Kidney capillary endothelial cell (primary cell): ENCODE measurements at places on chromosomes 5 and 9.
A peak's percentile ranks its signal among the peaks of the same experiment; 100 is the strongest.

DNA sequence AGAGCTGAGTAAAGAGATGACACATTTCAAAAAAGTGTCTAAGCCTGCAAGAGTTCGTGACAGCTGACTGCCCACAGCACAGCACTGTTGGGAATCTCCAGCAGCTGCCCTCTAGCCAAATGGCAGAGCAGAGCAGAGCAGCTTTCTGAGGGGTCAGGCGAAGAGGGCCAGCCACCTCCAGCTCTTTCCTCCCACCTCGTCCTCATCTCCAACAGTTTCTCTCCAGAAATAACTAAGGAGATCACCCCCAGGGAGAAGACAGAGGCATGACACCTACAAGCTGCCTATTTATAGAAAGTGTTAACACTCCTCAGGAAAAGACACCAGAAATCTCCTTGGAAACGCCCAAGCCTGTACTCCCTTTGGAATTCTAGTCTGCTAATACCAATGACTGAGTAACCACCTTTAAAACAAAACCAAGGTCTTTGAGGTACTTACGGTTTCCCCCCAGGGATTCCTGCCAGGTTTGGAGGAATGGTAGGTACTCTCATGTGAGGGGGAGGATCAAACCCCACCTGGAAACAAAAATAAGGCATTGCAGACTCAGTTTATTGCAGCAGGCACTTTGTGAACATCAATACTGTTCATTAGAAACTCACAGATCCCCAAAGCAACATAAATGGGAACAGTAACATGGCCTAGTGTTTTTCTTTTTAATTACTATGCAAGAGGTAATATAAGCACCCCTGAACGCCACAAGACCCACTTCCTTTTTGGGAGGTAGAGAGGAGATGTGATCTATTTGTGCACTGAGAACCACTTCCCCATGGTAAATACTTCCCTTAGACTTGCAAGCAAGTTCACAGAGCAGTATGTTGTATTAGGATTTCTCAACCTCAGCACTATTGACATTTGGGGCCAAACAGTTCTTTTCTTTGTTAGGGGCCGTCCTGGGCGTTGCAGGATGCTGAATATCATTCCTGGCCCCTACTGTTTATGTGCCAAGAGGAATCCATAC, 79.3 kb downstream of the TLE1 start:
- DNase-seq: no peak

GRCh38 chr5:158940977-158941376, 158.7 kb downstream of the EBF1 start:
- DNase-seq: no peak

- no peak for DNase-seq
Observed at GRCh38 chr9:123753016-123753415, 176.9 kb downstream of the DENND1A start.

DNA sequence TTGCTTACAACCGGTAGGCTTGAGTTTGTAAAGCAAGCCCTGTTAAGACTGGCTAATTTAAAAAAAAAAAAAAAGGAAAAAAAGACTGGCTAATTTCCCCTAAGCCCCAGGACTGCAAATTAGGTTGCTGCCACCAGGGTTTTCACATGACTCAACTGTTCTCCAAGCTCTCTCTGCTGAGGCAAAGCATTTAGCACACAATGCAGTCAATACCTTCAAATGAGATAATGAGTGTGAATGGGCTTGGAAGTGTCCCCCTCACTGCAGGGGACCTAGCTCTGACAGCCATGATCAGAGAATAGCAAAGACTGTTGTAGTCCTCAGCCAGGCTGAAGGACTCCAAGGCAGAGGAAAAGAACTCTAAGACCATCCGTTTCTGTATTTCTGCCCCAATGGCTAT, 42.8 kb upstream of the ZSWIM6 start:
- DNase-seq: no peak

DNA sequence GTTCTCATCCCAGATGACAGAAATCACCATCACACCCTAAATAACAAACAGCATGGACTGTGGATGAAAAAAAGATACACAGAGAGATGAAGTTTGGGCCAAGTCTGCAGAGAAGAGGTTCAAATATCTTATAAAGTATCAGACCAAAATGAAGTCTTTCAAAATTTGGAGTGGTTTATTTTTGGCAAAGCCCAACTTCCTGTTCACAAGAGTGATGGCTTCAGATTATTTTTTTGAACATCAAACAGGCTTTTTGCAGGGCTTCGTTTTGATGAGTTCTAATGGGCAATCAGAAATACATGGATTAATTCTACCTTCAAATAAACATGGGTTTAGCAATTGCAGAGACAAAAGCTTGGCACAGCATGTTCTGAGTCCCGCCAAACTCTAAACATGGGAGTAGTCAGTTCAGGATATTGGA, 378.2 kb upstream of the RPS23 start:
- DNase-seq: no peak

DNA sequence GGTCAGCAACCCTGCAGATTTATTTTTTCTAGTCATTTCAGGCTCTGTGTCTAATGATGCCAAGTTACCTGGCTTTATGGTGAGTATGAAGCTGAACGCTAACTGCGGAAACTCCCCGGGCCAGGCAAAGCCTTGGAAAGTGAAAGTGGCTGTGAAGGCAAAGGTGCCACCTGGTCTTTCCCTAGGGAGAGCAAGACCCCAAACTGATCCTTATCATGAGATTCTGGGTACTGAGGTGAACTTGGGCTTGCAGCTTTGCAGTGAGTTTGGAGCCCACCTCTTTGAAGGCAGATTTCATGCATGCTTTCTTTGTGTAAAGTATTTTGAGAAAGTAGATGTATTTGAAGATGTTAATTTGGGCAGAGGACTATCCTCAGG, 63.3 kb downstream of the CARTPT start:
- DNase-seq: no peak

GRCh38 chr9:130239363-130239695, 26.2 kb upstream of the HMCN2 start:
- DNase-seq: no peak

DNA sequence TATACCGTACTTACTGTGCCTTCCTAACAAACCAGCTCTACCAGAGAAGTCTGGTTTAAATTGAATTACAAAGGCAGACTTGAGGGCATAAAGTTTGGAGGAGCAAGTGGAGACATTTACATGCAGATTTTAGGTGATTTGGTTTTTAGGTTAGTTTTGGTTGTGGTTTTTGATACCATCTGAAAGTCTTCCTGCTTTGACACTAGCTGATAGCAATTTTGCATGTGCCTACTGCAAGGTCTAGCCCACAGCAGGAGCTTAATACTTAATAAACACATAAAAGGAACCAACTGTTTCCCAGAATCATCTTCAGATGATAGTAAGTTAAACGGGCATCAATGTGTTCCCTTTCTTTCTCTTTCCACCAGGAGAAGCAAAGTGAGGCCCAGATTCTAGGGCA, 3.4 kb upstream of the ESM1 start:
- DNase-seq: no peak

GRCh38 chr9:97479496-97480159, 21.8 kb upstream of the TMOD1 start:
- DNase-seq: no peak

DNA sequence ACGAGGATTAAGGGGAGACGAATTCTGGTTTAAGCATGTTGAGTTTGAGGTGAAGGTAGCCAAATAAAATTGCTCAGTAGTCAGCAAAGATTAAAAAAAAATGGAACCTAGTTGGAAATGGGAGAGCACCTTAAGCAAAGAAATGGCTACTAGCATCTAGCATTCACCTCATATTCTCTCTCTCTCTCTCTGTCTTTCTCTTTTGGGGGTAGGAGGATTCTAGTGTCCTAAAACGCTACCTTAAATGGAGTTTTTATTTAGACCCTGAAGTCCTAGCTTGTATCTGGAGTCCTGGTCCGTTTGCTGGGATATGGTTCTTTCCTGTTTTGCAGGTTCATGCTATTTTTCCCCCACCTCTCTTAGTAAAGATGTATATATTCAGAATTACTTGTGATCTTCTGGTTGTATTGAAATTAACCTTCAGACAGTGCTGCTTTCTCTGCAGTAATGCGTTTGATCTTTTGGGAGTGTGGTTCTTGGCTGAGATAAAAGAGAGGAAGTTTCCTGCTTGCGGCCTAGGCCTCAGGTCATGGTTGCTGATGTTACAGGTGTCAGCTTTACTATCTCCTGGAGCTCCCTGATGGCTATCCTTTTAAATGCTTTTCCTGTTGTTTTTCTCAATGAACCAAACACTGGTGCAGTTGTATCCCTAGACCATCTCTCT, 8.0 kb downstream of the TGFBR1 start:
- no peak for DNase-seq

GRCh38 chr5:171924493-171925122, 81.8 kb downstream of the FBXW11 start:
- DNase-seq: no peak

DNA sequence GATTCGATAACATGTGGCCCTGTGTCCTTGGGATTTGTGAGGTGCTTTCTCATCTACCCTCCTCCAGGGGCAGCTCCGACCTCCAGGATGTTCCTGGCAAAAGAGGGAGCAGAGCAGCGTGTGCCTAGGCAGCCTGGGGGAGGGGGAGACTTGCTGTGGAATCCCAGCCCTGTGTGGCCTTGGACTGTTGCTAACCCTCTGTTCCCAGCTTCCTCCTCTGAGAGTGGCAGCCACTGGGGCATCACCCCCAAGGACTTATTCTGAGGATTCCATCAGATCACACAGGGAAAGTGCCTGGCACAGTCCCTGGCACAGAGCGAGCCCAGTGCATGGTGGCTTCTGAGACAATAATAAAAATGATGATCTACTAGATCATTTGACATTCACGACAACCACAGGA, 265.1 kb upstream of the MVB12B start:
- DNase-seq: no peak

GRCh38 chr5:108432024-108432423, 50.1 kb upstream of the FBXL17 start:
- no peak for DNase-seq

GRCh38 chr5:13107537-13107936, 837.0 kb downstream of the DNAH5 start:
- no peak for DNase-seq

DNA sequence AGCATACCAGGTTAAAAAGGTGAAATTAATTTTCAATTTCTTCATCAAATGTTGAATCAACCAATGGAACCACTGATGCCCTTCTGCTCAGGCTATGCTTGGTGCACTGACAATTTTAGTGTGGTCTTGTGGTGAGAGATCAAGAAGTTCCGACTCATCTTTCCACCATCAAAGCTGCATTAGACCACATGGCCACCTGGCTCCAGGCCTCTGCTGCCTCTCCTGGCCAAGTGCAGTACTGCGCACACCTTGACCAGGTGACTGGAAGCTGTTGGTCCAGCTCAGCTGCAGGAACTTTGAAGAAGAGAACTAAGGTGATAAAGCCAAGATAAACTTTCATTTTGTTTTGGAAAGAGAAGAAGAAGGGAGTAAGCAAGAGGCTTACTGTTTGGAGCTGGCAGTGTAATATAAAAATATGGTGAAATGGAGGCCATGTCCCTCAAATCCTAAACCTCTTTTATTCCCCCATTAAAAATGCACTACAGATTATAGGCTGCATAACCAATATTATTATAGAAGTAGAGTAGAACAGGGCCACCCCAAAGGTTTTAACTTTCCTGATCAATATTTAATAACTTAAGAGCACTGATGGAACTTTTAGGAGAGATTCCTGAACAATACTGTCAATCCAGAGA, 315.5 kb upstream of the C9orf72 start:
- no peak for DNase-seq

DNA sequence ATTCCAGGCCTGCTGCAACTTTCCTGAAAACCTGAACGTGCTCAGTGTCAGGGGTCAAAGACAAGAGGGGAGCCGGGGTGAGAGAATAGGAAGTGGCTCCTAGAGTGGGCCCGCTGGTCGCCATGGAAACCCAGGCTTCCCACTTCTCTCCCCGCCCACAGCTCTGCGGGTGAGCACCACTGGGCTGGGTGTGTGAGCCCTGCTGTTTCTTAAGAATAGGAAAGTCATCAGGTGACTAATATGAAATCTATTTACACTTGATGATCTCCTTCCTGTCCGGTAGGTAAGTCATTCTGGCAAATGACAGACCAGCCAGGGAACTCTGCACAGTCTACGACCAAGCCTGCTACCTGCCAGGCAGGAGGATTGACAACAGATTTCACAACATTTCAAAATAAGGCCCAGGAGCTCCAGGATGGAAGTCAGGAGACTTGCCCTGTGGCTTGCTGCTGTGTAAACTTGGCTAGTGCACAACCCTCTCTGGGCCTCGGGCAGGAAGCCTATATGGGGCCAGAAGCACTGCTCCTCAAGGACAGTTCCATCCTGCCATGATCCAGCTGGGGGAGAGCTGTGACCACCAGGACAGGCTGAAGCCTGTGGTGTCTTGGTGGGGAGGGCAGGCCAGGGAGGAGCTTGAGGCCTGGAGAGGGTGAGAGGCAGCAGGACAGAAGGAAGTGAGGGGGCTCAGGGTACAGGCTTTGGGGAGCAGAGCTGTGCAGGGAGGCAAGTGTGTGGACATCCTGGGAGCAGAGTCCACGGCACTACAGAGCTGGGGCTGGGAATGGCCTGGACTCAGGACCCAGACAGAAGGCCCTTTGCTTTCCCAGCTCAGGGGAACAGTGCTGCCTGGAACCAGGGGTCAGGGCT, 60.6 kb downstream of the SHB start:
- DNase-seq: peak; percentile 96

DNA sequence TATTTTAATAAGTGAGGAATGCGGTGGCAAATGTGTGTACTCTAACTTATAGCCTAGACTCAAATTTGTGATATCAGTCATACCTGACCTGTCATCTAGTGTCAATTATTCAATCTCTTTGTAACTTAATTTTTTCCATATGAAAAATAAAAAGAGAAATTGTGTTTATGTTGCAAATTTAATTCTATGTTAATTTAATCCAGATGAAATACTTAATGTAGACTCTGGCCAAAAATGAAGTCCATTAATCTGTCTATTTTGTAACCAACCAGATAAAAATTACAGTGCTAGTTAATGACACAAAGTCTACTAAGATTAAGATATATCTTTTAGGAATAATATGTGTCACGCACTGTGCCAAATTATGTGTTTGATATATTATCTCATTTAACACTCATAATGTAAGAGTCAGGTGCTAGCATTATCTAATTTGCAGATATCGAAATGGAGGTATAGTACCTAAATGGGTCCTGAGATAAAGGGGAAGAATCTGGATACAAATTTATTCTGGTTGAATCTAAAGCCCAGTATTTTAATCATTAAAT, 712.1 kb downstream of the KCTD16 start:
- DNase-seq: no peak

- DNase-seq: no peak
Observed at GRCh38 chr9:87889065-87889881, 6.6 kb downstream of the SPATA31E1 start.

- DNase-seq: no peak
Observed at GRCh38 chr9:81214975-81215374, 474.4 kb downstream of the TLE1 start.

GRCh38 chr5:120367896-120368634, 96.0 kb upstream of the PRR16 start:
- no peak for DNase-seq
